Activated CD4-positive, alpha-beta T cell treated with anti-CD3 and anti-CD28 coated beads for 36 hours (primary cell): ENCODE measurements at places on chromosomes 4 and X. TPM values are rescaled to one million over a fixed set of nuclear protein-coding genes. Genes with fewer than 3 reads are reported as not detected.
A peak's percentile ranks its signal among the peaks of the same experiment; 100 is the strongest.

HPSE gene
- 11.4 TPM for total RNA-seq

DNA sequence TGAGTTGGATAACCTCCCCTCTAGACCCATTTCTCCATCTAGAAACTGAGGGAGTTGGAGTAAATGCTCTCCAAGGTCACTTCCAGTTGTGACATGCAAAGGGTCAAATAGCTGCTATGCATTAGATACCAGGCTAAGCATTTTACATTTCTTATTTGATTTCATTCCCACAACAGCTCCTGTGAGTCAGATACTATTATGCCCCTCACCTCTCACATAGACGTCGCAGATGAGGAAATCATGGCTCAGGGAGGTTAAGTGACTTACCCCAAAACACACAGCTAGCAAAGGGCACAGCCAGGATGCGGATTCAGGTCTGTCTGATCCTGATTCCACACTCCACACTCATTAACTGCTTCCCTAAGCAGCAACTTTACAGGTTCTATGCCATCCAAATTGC is 57.7 kb downstream of the PRPS1 start:
- no peak for DNase-seq

DNA sequence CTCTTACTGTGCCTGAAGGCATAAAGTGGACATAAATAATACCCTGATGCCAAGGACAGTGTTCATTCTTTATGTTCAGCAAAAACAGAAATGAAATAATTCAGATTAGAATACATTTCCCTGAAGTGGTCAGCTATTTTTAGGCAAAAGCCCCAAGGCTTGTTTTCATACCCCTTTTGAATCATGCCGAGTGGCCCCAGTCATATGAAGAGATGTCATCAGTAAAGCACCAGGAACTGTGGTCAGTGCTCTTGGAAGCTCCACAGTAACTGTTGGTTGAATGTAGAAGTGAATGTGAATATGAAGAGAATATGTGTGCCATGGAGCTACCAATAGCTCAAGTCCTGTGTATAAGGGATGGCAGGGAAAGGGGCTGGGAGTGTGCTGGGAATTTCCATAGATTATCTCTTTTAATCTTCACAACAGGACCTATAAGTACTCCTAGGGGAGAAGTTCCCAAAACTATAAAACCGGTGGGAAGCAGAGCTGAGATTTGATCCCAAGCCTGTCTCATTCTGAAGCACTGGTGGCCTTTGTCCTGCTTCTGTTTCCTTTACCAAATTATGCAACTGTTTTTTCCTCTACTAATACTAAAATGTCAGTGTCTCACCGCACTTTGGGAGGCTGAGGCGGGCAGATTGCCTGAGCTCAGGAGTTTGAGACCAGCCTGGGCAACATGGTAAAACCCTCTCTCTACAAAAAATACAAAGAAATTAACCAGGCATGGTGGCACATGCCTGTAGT is 52.6 kb downstream of the FNIP2 start:
- DNase-seq: peak; percentile 43

KIF4A gene
- total RNA-seq: 21.2 TPM

GRCh38 chrX:38311743-38312142 is 15.6 kb downstream of the RPGR start:
- no peak for DNase-seq
